ENCODE measurements at places on chromosomes 1 and 21.

DNA sequence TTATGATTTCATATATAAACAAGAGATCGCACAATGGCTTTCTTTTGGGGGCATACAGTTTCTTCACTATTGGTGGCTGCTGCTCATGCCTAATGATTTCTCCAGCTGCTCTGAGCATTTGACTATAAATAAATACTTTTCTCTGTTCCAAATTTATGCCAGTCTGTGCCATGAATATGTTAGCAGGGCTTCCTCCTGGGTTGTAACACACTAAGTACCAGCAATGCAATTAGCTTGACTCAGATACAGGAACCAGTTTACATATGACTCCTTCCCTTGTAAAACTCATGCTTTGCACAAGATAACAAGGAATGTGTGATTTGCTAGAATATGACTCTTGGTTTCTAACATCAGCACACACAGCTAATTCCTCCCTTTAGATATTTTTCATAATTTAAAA lies 1629.7 kb downstream of the NCAM2 start:
- no peak for DNase-seq

DNA sequence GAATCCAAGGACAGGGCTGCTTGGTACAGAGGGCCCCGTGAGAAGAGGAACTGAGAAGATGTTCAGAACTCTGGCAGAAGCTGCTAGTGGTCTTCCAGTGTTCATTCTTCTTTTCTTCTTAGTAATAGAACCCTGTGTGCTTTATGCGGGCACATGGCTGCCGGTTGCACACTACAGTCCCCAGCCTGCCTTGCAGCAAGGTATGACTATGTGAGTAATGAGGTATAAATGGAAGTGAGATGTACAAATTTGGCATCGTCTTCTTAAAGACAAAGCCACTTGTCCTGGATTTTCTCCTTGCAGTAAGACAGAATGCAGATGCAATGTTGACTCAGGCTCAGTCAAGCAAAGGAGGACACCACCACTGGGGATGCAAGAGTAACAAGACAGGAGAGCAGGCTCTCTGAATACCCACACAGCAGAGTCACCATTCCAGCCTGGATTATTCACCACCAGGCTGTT lies 15.0 kb upstream of the ATP1B1 start:
- DNase-seq: no peak

- no peak for DNase-seq
Observed at GRCh38 chr1:52323731-52324130, 42.3 kb downstream of the CC2D1B start.

DNA sequence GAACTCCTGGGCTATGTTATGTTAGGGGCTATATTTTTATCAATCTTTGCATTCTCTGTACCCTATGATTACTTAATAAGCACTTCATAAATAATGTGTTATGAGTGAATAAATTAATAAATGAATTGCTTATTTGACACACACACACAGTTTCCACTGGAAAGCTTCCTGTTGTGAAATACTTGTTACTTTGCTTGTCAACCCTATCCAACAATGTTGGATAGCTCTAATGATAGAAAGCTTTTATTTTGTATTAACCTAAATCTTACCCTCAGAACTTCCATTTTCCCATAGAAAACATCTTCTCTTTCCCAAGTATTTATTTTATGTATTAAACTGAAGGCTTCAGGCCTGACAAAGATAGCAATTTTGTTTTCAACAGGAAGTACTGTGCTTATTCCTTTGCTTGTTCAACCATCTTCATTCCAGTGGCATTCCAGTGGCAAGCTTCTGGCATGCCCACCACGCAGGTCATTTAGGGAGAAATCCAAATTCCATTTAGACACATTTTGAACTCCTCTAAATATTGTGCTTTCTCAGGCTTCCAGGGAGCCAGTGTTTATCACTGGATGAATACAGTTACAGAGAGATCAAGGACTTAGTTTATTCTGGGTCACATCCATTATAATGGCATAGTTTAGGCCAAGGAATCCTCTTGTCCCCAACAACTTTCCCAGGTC lies 134.4 kb downstream of the TGFB2 start:
- no peak for DNase-seq

DNA sequence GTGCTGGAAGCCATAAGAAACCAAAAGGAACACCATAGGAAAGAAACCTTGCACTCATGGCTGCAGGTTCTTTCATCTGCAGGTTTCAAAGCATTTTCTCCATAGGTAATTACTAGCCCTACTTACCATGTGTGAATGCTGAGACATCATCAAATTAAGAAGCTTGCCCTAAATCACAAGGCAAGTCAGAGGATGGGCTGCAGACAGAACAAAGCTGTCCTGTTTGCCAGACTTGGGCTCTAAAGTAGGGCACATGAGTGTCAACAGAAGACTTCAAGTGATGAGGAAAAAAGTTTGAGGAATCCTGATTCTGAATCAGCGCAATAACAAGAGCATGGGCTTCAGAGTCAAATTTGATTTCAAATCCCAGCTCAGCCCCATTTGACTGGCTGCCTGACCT lies 5.8 kb upstream of the EPS15 start:
- DNase-seq: no peak

DNA sequence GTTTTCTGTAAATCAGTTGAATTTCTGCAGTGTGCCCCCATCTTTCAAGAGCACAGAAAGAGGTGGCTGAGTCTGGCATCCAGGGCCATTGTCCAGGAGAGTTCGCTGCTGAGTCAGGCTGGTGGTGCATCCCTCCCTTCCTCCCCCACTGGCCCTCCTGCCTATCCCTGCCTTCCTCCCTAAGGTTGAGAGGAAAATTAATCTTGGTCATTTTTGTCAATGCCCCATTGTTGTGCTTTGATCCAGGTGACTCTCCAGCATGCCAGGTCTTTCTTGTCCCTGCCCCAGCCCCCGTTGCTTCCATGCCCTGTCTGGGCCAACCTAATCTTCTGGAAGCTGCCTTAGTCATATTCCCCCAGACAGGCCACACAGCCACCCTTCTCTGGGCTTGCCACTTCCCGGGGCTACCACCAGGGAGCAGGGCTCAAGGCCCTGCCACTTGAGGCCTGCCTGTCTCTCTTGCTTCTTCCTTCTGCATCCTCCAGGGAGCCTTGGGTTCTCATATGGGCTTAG lies 26.6 kb downstream of the PROK1 start:
- no peak for DNase-seq

DNA sequence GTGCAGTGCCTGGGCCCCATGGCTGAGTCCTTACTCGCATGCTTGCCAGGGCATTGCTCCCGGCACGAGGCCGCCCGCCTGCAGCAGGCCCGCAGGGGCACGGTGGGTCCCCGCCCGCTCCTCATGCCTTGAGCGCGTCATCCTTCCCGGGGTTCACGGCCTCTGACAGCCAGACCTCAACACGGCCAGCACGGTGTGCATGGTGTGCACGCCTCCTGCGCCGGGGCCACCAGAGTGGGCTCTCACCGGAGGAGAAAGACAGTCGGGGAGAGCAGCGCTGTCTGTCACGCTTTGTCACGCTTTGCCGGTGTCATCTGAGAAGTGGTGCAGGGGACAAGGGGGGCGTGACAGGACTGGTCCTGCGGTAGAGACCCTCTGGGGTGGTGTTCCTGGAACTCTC lies 11.9 kb upstream of the COL18A1 start:
- DNase-seq: no peak

DNA sequence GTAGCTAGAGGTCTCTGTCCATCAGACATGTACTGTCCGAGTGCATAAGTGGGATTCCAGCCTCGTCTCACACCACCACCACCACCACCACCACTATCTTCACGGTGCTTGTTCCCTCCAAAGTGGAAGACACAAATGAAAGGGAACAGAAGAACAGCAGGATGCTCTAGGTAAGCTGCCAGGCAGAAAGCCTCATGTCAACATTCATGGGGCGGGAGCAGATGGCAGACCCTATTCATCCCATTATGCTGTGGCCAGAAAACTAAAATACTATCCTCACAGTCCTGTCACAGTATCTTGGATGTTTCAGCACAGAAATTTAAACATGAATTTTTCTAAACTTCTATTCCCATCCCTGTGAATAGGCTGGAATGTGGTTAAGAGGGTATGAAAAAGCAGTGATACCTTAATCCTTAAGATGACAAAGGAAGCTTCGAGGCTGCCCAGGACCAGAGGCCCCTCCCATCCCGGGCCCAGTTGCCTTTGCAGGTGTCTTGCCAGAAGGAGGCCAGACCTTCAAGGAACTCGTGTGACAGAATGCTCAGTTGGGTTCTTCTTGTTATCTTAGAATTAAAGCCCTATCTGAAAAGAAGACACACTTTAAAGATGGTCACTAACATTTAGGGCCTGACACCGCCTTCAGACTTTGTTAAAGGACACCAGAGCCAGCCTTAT lies 24.7 kb downstream of the APCS start:
- no peak for DNase-seq

Measured in NCI-H187 treated with DMSO at 0.1 percent for 48 hours (cell line).